ENCODE measurements at places on chromosomes 5 and 9.

DNA sequence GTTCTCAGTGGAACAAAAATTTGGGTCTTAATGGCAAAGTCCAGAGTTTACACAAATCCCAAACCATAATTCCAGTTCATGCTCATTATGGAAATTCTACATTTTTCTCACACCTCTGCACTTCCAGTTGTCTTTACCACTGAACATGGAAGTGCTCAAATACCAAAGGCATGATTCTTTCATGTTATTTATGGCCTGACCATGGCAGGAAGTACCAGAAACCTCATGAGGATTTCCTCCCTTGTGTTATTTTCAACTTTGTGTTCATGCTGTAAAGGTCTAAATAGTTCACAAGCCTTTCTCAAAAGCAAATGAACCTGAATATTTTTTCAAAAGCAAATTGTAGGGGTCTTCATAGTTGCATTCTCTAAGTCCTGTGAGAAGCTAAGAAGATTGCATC is 82.0 kb upstream of the ITGA1 start:
- DNase-seq = no peak

DNA sequence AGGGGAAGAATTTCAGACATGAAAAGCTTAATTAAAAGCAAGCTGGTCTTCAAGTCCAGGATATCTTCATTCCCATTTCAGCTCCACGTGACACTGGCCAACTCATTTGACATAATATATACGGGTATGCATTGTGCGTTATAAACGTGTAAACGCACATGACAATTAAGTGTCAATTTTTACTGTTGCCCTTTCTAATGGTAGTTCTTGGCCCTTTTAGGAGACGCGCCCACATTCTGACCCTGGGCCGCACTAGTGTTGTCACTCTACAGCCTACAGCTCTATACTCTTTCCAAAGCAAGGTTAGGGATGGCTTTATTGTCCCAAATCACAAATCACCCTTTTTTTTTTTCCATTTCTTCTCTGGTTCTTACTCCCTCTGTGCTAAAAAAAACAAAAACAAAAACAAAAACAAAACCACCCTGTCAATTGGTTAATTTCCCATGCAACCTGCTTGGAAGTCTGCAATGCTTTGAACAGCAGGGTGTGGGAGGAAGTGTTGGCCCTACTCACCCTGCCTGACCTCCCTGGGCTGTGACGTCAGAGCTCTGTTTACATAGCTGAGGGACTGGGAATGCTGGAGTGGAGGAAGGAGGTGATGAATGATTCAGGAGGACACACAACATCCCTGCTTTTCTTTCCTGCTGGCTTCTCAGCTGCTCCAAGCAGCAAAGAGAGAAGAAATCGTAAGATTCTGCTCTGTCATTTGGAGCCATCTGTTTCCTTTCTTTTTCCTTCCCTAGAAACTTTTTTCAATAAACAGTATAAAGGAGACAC is 19.3 kb downstream of the RFK start:
- DNase-seq = no peak

DNA sequence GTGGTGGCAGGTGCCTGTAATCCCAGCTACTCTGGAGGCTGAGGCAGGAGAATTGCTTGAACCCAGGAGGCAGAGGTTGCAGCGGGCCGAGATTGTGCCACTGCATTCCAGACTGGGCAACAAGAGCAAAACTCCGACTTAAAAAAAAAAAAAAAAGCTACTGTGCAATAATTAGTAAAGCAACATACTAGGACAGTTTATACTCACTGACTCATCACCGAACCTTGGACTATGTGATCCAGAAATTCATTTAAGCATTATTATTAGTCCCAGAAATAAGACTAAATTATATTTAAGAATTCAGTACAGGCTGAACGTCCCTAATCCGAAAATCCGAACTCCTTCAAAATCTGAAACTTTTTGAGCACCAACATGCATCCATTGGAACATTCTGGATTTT is 37.8 kb downstream of the GOLPH3 start:
- DNase-seq = no peak

- DNase-seq = no peak
These were observed 29.0 kb downstream of the PTGES2 start for GRCh38 chr9:128098297-128099230.

- peak; percentile 16 for DNase-seq
These were observed 89.0 kb upstream of the MAP1B start for GRCh38 chr5:72018143-72018803.

- no peak for DNase-seq
These were observed 166.0 kb downstream of the HMHB1 start for GRCh38 chr5:143977891-143978461.

GRCh38 chr9:86940774-86941173 is 6.5 kb downstream of the GAS1 start:
- DNase-seq = no peak

- no peak for DNase-seq
These were observed 17.0 kb downstream of the COL23A1 start for GRCh38 chr5:178573216-178573615.

- no peak for DNase-seq
These were observed 176.4 kb downstream of the KIF4B start for GRCh38 chr5:155189981-155190380.

DNA sequence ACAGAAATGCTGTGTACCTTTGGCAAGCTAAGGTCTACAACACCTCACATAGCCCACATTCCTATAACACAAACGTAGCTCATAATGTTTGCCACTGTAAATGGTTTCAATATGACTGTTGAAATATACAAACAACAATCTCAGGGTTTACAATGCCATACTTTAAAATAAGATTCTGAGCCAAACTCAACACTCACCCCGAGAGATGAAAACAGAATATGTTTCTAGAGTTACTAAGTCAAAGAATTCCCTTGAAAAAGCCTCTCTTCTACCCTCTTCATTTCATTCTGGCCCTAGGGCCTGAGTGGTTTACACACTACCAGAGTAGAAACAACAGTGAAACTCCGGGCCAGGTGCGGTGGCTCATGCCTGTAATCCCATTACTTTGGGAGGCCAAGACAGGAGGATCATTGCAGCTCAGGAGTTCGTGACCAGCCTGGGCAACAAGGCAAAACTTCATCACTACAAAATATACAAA is 72.6 kb downstream of the MYO10 start:
- no peak for DNase-seq

DNA sequence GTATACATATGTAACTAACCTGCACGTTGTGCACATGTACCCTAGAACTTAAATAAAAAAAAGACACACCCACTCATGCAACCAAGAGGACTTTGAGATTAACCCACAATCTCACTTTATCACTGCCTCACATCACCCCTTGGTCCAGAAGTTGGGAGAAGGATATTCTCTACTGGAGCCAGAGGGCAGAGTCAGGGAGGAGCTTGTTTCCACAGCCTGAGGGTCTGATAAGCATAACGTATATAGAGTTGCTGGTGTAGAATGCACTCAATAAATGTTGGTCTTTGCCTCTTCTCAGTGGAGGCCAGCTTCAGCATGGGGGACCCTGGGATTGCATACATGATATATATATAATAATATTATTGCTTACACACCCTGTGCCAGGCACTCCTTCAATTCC is 10.1 kb downstream of the KCNV2 start:
- no peak for DNase-seq

DNA sequence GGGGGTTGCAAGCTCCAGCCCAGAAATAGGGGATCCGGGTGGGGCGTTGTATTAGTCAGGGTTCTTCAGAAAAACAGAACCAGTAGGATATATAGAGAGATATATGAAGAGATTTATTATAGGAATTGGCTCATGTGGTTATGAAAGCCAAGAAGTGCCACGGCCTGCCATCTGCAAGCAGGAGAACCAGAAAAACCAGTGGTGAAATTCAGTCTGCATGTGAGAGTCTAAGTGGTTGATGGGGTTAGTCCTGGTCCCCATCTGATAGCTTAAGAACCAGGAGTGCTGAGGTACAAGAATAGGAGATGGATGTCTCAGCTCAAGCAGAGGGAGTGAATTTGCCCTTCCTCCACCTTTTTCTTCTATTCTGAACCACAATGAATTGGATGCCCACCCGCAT is 123.4 kb upstream of the APC start:
- DNase-seq = no peak

- no peak for DNase-seq
These were observed 131.1 kb upstream of the ACTBL2 start for GRCh38 chr5:57613741-57614140.

- DNase-seq = no peak
These were observed 81.0 kb upstream of the PALM2AKAP2 start for GRCh38 chr9:109699019-109699418.

Data from stimulated activated CD8-positive, alpha-beta memory T cell treated with anti-CD3 and anti-CD28 coated beads, Interleukin-4, amount 100 ng/mL, for 1 hour (primary cell).